Mesothelial cell of epicardium (in vitro differentiated cells): ENCODE measurements at places on chromosomes 5 and 9. TPM values are rescaled to one million over a fixed set of nuclear protein-coding genes. Genes with fewer than 3 reads are reported as not detected.

LHX3 gene
- not detected in 3 replicates for total RNA-seq

MCIDAS gene
- total RNA-seq: not detected in 3 replicates

GFRA3 gene
- total RNA-seq: 0.27 to 0.73 TPM (median 0.43 TPM) in 3 replicates

BRINP1 gene
- total RNA-seq: 11.4 to 13.2 TPM (median 13.0 TPM) in 3 replicates

NR5A1 gene
- 0.25 TPM in 1 of 3 replicates, not detected in the others for total RNA-seq

ANKRD18A gene
- 0.36 to 1.6 TPM (median 0.92 TPM) in 3 replicates for total RNA-seq

LRRC70 gene
- total RNA-seq: 0.89 to 1.7 TPM (median 1.1 TPM) in 3 replicates

SPINK6 gene
- total RNA-seq: not detected in 3 replicates

GDNF gene
- total RNA-seq: 0.51 to 0.86 TPM (median 0.85 TPM) in 3 replicates

FOXD4L5 gene
- total RNA-seq: 0.16 to 0.29 TPM (median 0.22 TPM) in 3 replicates

FTMT gene
- not detected in 3 replicates for total RNA-seq

ZNF474 gene
- total RNA-seq: 0.29 to 0.98 TPM (median 0.41 TPM) in 3 replicates

CAMK2A gene
- 3.9 to 4.1 TPM (median 4.0 TPM) in 3 replicates for total RNA-seq

FST gene
- 12.3 to 14.3 TPM (median 12.7 TPM) in 3 replicates for total RNA-seq

PCDHA9 gene
- 3.1 to 4.0 TPM (median 3.4 TPM) in 3 replicates for total RNA-seq
